Fibroblast of skin of left quadriceps (primary cell): ENCODE measurements at places on chromosomes 16 and 17.
A peak's percentile ranks its signal among the peaks of the same experiment; 100 is the strongest.

- DNase-seq: no peak
Measured at GRCh38 chr17:69228018-69228417, 606 bp downstream of the ABCA10 start.

- DNase-seq: no peak
Measured at GRCh38 chr16:68907781-68908181, 64.5 kb downstream of the TANGO6 start.

DNA sequence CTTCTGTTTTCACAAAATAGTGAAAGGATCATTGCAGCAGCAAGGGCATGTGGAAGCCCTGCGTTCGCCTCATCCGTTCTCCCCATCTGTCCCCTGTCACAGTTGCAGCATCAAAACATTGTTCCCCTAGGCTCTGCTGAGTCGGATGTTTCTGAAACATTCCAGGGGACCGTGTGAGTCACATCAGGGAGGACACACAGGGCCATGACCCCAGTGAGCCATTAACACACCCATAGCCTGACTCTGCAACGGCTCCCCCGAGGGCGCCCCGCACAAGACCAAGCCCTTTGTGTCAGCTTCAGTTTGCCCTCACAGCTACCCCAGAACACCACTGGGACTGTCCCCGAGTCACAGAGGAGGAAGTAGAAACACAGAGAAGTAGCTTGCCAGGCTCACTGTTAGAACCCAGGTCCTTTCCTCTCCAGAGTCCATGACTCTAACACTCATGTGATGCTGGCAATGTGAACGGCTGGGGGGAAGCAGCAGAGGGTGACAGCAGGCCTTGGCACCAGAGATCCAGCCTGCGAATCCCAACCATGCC is 63.3 kb upstream of the HSBP1 start:
- DNase-seq: no peak

- no peak for DNase-seq
Measured at GRCh38 chr17:60395508-60396065, 3.7 kb upstream of the USP32 start.

DNA sequence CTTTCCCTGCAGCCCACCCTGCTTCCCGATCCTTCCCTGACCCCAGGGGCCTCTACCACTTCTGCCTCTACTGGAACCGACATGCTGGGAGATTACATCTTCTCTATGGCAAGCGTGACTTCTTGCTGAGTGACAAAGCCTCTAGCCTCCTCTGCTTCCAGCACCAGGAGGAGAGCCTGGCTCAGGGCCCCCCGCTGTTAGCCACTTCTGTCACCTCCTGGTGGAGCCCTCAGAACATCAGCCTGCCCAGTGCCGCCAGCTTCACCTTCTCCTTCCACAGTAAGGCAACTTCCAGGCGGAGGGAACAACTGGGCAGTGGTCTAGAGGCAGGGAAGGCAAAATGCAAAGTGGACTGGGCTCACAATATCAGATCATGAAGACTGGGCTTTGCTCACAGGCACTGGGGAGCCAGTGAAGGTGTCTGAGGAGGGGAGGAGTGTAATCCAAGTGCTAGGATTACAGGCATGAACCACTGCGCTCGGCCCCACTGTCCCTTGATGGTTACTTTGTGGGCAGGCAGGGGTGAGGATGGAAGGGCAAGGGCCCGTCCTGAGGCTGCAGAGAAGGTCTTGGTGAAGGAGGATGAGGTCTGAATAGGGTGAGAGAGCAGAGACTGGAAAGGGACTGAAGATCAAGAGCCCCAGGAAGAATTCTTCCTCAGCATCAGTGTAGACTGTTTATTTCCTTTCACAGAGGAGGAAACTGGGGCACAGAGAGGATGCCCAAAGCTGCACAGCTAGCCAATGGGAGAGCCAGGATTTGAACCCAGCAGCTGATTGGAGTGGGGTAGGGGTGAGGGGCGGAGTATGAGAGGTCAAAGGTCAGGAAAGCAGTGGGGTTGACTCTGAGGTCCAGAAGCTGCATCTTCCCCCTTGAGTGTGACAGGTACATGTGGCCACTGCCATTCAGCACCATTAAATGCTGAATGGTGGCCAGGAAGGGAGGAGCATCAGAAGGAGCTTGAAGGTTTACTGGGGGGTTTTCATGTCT is 16.5 kb upstream of the ADGRG3 start:
- no peak for DNase-seq

DNA sequence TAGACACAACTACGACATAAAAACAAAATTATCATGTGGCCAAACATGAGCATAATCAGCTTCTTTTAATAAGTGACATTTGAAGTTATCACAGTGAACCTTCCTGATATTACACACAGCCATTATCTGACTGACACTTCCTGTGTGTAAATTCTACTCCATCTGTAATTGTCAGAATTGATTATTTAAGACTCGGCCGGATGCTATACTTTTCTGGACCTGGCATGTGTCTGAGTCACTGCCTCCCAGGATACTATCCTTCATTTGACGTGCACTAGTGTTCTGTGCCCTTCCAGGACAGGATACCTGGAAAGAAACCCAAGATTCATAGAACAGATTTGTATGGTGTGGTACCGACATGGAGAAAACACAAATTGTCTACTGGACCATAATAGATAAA is 242.0 kb downstream of the HS3ST3A1 start:
- DNase-seq: no peak

DNA sequence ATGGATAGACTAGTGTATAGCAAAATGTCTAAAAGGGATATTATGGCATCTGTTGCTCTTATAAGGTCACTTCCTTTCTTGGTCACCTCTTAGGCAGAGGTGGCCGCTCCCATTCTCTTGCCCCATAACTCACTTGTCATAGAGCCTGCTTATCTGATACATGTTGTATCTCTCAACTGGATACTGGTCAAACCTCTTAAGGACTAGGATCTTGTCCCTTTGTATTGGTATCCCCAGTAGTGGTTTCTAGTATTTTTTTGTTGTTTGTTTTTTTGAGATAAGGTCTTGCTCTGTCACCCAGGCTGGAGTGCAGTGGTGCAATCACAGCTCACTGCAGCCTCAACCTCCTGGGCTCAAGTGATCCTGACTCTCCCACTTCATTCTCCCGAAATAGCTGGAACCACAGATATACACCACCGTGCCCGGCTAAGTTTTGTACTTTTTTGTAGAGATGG is 27.0 kb downstream of the ZSWIM7 start:
- no peak for DNase-seq

DNA sequence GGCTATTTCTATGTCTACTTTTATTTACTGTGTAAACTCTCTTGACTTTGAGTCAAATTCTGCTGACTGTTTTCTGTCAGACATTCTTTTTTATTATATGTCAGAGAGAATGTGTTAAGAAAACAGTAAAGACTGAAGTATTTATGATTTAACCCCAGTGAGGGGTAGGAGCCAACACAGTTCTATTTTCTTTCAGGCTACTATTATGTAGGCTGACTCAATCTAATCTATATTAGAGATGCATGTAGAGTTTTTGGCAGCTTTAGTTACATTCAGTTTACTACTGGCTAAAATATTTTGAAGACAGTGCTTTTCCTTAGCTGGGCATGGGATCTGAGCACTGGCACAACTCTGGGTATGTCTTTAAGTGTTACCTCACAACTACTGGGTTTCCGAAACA is 1108.0 kb downstream of the CDH11 start:
- DNase-seq: no peak

- no peak for DNase-seq
Measured at GRCh38 chr16:1119766-1120576, 23.9 kb upstream of the C1QTNF8 start.

DNA sequence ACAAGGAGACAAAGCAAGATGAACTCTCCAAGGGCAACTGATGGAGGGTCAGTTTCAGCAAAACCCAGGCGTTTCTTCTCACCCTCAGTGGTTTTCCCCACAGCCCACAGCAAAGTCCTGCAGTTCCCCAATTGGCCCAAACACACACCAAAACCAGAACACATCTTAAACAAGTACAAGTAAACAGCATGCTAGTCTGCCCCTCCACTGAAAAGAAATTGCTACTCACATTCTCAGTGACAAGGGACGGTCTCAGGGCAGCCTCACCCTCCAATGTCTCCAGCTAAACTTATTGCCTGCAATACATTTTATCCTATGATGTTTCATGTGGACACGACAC is 300.6 kb upstream of the IRX3 start:
- DNase-seq: no peak

GRCh38 chr16:82085011-82085779 is 50.1 kb downstream of the HSD17B2 start:
- no peak for DNase-seq

- DNase-seq: no peak
Measured at GRCh38 chr17:13073018-13073417, 55.2 kb upstream of the ELAC2 start.

DNA sequence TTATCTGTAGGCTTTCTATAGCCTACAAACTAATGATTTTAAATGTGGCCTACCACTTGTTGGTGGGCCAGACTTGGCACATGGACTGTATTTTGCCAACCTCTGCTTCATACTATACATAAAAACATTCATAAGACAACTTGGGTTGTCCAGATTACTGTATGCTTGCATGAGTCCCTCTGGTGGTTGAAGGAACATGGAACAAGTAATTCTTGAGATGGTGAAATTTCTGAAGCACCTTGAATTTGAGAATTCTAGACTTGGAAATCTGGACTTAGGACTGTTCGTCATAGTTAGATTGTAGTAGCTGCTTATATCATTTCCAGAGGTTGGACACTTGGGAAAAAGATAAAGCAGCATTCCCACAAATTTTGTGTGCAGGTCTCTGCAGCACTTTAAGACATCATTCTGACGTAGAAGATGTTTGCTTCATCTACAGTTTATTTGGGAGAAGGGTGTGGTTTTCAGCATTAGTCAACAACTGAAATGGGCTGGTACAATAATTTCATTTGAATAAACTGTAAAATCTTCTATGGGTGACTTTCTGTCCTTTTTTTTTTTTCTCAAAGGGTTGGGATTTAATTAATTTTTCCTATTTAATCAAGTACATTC is 31.2 kb downstream of the NFATC3 start:
- no peak for DNase-seq

- DNase-seq: no peak
Measured at GRCh38 chr17:9371019-9371418, 204.6 kb downstream of the STX8 start.

DNA sequence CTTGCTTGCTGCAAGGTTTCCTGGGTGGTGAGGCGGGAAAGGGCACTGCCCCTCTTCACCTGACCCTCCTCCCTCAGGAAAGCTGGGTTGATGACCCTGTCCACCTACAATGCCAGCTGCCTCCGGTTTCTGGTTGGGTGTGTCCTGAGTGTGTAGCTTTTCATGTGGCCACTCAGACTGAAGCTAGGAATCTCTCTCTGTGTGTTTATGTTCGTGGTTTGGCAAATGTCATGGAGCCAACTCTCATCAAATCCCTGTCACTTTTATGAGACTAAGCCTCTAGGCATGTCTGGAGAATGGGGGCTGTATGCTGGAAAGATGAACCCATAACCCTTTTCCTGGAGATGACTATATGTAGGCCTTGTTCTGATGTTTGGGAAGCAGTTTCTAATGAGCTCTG is 17.1 kb downstream of the PLEKHG4 start:
- peak; percentile 42 for DNase-seq

GRCh38 chr17:1197379-1197778 is 17.6 kb upstream of the ABR start:
- DNase-seq: peak; percentile 67

GRCh38 chr16:3065742-3066439 is 451 bp downstream of the IL32 start:
- no peak for DNase-seq

- DNase-seq: no peak
Measured at GRCh38 chr17:50273654-50274040, 619 bp upstream of the TMEM92 start.

- no peak for DNase-seq
Measured at GRCh38 chr17:5544115-5544514, 40.2 kb downstream of the NLRP1 start.

DNA sequence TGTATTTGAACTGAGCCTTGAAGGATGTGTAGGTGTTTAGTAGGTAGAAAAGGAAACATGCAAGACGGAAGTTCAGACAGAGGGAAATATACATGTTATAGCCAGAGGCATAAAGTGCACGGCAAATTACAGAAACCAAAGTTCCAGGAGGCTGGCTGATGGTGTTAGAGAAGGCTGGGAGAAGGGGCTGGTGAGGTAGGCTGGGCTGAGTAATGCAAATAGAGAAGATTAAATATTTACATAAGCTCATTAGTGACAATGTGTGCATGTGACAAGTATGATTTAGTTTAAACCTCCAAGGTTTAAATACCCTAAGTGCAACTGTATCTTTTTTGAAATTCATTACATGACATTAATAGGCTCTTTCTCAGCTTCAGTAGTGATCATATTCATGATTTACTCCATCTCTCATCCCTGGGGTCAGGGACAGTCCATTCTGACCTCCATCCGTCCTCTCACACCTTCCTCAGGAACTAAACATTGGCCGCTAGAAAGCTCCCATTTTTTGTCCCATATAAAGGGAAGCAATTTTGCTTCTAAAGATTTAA is 399.8 kb upstream of the SALL1 start:
- no peak for DNase-seq

GRCh38 chr16:88768071-88768783 is 16.8 kb downstream of the PIEZO1 start:
- DNase-seq: no peak

GRCh38 chr16:85720302-85720637 is 30.6 kb downstream of the C16orf74 start:
- no peak for DNase-seq

- no peak for DNase-seq
Measured at GRCh38 chr17:75691371-75691791, 24.2 kb downstream of the SAP30BP start.

DNA sequence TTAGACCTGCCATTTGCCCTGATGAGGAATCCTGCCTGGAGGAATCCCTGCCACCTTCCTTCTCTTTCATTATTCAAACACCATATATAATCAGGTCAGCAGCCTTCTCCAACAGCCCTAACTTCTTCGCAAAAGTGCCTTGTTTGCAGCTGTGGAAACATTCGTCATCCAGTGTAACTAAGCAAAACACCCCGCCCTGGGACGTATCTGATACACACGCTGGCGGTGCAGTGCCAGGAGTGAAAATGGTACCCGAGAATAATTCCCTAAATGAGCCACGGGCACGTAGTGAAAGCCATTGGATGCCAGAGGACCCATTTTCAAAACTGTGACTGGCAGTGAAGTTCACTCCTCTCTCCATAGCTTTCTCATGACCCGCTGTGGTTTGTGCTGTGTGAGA is 73.7 kb downstream of the IRX3 start:
- no peak for DNase-seq

GRCh38 chr16:57277586-57277985 is 6.9 kb downstream of the PLLP start:
- peak; percentile 16 for DNase-seq

DNA sequence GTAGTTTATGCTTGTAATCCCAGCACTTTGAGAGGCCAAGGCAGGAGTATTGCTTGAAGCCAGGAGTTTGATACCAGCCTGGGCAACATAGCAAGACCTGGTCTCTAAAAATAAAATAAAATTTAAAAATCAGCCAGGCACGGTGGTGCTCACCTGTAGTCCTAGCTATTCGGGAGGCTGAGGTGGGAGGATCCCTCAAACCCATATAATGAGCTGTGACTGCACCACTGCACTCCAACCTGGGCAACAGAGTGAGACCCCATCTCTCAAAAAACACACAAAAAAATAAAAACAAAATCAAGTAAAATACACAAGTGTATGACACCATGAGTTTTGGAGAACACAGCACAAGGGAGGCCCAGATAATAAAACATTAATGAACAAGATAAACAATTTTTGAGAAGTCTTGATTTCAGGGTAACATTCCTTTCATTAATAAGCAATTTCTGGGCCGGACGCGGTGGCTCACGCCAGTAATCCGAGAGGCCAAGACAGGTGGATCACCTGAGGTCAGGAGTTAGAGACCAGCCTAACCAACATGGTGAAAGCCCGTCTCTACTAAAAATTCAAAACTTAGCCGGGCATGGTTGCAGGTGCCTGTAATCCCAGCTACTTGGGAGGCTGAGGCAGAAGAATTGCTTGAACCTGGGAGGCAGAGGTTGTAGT is 17.9 kb downstream of the PRPSAP1 start:
- no peak for DNase-seq
